Ecto neural progenitor cell (in vitro differentiated cells): ENCODE measurements at places on chromosomes 16 and 17.
A peak's percentile ranks its signal among the peaks of the same experiment; 100 is the strongest.

- DNase-seq = no peak
These were observed 6.4 kb upstream of the GRN start for GRCh38 chr17:44338702-44339101.

- DNase-seq = no peak
These were observed 388.0 kb upstream of the CDH8 start for GRCh38 chr16:62424206-62424605.

DNA sequence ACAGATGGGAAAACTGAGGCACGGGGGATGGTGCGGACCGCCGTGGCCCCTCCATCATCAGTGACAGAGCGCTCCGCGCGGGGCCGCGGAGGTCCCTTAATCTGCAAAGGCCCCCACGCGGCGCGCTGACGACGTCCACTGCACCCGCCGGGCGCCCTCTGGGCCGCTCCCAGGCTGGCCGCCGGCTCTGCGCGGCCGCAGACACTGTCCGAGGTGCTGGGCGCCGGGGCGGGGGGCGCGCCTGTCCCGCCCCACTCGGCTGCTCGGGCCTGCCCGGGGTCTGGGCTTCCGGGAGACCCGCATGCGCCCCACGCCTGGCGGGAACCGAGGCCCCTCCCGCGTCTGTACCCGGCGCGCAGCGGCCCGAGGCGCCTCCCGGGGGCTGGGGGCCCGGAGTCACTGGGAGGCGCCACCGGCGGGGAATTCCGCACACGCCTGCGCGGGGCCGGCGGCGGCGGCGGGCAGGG lies 550 bp upstream of the RNF213 start:
- peak; percentile 90 for DNase-seq

DNA sequence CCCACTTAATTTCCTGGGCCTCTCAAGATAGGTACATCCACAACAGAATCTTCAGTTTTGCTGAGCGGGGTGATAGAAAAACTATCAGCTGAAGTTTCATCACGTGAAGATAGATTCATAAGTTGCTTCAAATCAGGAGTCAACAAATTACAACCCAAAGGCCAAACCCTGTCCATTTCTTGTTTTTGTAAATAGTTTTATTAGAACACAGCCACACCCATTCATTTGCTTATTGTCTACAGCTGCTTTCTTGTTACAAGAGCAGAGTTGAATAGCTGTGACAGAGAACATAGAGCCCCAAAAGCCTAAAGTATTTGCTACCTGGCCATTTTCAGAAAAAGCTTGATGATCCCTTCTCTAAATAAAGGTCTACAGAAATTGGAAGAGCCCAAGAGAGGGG lies 300.1 kb upstream of the CDH5 start:
- DNase-seq = no peak

- DNase-seq = no peak
These were observed 1.7 kb downstream of the CHTF18 start for GRCh38 chr16:790086-790485.

GRCh38 chr17:62614142-62614541 lies 13.3 kb upstream of the MRC2 start:
- DNase-seq = no peak

- DNase-seq = no peak
These were observed 15.9 kb upstream of the DOK4 start for GRCh38 chr16:57502048-57502775.

DNA sequence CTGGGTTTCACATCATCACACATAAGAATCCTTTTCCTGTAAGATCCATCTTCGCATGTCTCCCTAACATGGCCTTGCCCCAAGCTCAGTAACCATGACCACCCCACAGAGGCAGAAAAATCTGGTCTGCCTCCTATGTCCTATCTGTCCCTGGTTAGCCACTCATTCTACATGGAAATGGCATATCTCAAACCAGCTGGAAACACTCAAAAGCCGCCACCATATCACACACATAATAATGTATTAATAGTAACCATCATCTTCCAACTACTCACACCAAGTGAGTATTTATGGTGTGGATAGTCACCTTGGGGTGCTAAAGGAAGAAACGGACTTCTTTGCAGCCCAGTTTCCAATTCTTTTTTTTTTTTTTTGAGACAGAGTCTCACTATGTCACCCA lies 11.4 kb downstream of the FAM117A start:
- DNase-seq = no peak

DNA sequence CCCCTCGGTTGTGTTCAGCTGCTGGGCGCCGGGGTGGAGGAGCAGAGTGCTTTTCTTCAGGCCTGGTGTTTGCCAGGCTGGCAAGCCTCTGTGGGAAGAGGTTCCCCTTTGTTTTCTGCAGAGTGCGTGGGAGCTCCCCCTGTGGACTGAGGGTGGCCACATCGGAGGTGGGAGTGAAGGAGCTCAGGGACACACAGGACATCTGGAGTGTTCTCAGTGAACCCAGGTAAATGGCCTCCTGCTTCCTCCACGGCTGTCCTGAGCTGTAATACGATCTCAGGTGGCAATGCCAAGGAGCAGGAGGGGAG lies 39.2 kb upstream of the IRF8 start:
- DNase-seq = no peak

GRCh38 chr17:51860954-51861561 lies 297.5 kb downstream of the CA10 start:
- peak; percentile 80 for DNase-seq

GRCh38 chr17:42133461-42134041 lies 10.9 kb downstream of the HSPB9 start:
- no peak for DNase-seq

GRCh38 chr17:19370493-19370960 lies 7.8 kb upstream of the MAPK7 start:
- DNase-seq = no peak

- no peak for DNase-seq
These were observed 28.4 kb upstream of the STH start for GRCh38 chr17:45970659-45971058.

- no peak for DNase-seq
These were observed 3.7 kb downstream of the ELOB start for GRCh38 chr16:2773188-2773968.

DNA sequence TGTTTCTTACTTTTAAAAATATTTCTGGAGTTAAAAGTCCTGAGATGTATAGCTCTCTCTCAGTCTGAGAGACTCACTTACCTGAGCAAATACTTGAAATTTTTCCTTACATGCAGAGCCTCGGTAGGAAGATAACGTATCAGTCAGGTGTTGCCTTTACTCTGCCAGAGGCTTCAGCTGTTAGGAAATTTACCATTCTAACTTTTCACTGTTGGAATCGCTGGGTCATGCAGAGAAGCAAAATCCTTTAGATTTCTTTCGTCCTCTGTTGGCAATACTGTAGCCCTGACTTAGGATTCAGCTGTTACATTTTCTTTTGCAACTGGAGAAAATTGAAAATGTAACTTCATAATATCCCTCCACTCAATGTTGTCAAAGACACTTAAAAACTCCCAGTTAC lies 20.0 kb upstream of the KCNJ16 start:
- DNase-seq = no peak

GRCh38 chr16:17002565-17002964 lies 468.2 kb downstream of the XYLT1 start:
- DNase-seq = no peak

DNA sequence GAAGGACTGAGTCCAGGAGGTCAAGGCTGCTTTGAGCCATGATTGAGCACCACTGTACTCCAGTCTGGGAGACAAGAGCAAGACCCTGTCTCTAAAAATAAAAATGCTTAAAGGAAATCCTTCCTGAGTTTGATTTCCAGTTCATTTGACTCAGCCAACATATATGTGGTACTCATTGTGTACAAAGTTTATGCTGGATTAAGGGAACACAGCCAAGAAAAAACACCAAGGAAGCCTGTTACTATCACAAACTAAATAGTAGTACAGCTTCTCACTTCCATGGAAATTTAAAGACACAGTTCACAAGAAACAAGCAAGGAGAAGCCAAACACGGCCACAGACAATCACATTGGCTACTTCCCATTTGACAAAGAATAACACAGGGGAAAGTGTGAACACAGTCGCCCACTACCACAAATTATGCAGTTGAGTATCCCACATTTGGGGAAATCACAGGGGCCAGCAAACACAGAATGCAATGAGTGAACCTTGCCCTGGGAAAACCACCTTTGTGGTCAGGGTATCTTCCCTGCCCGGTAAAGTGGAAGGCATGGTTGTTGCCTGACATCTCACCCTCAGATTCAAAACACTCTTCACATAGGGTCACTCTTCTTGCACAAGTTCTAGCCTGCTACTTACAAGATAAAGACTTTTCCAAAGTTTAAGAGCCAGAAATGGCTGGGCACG lies 14.5 kb downstream of the TEX14 start:
- no peak for DNase-seq

- DNase-seq = no peak
These were observed 64.4 kb downstream of the METRNL start for GRCh38 chr17:83143817-83144231.

DNA sequence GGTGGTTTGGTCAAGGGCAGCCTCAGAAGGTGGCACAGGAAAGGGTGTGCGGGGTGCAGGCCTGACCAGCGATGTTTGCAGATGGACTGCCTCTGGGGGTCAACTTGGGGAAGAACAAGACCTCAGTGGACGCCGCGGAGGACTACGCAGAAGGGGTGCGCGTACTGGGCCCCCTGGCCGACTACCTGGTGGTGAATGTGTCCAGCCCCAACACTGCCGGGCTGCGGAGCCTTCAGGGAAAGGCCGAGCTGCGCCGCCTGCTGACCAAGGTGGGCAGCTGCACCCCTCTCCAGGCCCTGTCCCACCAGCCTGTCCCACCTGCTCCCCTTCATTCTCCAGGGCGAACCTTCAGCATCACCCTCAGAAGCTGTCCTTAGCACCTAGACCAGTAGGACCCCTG lies 12.5 kb downstream of the DHODH start:
- peak; percentile 76 for DNase-seq
